ENCODE measurements at places on chromosomes 1 and 21.

DNA sequence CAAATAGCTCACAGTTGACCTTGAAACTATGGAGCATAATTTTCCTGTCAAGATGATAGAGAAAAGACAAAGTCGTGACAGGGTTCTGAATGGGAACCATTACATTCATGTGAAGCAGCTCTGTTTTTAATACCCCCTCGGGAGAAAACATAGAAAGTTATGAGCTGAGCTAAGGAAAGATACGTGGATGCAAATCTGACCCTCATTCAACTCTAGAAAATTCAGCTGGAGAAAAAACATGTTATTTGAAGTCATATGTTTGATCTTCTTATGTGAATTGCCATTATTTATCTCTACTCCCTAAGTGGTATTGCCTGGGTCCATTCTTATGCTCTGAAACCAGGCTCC is 48.0 kb upstream of the LRRC52 start:
- no peak overlapping the region for H3K27ac ChIP-seq
- no peak overlapping the region for H3K4me3 ChIP-seq
- no peaks in the 10 kb centered on the region for H3K36me3 ChIP-seq

DNA sequence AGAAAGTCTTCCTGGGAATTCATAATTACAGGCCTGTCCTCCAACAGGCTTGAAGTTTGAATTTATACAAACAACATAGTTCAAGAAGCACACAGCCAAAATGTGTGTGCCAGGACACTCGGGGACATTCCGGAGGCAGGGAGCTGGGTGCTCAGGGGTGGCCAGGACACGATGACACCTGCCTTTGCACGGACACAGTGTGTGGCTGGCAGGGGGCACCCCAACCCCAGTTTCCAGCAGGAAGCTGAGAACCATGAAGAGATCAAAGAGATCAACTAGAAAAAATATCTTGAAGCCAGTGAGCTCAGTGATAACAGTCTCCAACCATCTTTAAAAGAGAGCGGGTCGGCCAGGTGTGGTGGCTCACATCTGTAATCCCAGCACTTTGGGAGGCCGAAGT is 32.5 kb upstream of the TRAPPC10 start:
- H3K4me1 ChIP-seq = no peaks in the 10 kb centered on the region
- H3K27me3 ChIP-seq = no peaks in the 10 kb centered on the region
- H3K36me3 ChIP-seq = peaks cover 60% of the 10 kb centered on the region
- no peak overlapping the region for H3K4me3 ChIP-seq
- H3K27ac ChIP-seq = no peak overlapping the region

- no peak overlapping the region for H3K4me3 ChIP-seq
- H3K4me1 ChIP-seq = no peaks in the 10 kb centered on the region
- H3K27me3 ChIP-seq = no peaks in the 10 kb centered on the region
- no peak for DNase-seq
- H3K36me3 ChIP-seq = no peaks in the 10 kb centered on the region
These were observed 64.7 kb upstream of the ANGPTL1 start for GRCh38 chr1:178935610-178936009.

DNA sequence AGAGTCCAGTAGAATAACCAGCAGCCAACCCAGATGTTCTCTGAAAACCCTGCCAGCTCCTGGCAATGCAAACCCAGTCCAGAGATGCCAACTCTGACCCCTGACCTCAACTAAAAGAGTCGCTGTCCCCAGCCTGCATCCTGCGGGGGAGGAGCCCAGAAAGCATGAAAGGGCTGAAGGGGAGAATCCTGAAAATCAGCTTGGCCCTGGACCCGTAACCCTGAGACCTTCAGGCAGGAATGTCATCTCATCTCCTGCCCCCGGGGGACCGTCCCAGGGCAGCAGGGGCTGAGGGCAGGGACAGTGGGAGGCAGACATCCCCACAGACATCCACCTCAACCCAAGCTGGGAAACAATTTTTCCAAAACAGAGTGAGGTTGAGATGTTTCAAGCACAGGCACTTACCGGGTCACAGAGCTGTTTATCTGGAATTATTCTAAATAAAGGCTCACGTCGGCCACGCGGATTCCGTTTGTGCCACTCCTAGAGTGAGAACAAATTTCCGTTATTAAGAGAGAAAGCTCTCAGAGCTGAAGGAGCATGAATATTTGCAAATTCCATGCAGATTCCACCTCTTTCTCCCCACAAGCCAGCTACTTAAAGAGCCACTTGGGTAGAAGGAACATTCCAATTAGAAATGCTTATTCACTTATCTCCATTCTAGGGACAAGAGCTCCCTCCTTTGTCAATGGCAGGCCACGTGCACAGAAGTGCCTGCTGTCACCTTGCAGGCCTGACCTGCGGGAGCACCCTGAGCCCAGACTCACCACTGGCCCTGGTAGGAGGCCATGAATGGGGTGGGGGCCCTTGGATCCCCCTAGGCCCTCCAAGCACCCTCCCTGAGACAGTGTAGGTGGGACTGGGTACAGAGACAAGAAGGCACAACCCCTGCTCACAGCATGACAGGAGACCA is 240.1 kb downstream of the NPHP4 start:
- no peak for DNase-seq
- H3K27ac ChIP-seq = no peak overlapping the region
- H3K4me3 ChIP-seq = no peak overlapping the region
- no peaks in the 10 kb centered on the region for H3K36me3 ChIP-seq
- no peaks in the 10 kb centered on the region for H3K4me1 ChIP-seq

GRCh38 chr1:65334081-65334480 is 24.7 kb downstream of the DNAJC6 start:
- DNase-seq = no peak
- H3K4me1 ChIP-seq = no peaks in the 10 kb centered on the region
- H3K4me3 ChIP-seq = no peak overlapping the region
- H3K27me3 ChIP-seq = no peaks in the 10 kb centered on the region
- no peaks in the 10 kb centered on the region for H3K36me3 ChIP-seq

DNA sequence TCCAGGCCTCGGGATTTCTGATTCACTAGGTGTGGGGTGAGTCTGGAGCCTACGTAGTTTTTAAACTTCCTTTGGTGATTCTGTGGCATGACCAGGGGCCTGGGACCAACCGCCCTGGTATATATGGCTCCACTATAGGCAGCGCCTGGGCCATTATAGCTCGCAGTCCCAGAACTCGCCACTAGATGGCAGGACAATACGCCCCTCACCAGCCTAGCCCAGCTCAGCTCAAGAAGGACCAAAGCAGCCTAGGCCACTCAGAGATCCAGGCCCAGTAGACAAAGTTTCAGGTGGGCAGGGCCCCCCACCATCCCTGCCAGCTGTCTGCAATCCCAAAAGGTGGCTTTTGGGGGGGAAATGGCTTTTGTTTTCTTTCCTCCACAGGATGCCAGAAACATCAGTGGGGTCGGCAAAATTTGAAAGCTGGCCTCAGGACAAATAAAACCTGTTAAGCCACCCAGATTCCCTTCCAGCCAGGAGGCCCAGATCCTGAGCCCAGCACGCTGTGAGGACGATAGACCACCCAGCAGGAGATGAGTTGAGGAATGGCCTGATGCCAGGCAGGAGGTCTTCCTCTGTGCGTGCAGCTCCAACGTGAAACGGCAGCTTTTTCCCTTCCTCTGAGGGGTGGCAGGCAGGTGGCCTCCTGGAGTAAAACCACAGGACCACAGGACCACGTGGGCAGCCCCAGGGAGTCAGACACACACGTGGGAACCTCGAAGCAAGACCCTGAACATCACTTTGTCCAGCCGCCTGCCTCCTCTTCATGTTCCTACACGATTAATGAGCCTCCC is 24.8 kb upstream of the TMEM51 start:
- peak; percentile 70 for DNase-seq
- peaks cover 5% of the 10 kb centered on the region for H3K27me3 ChIP-seq
- H3K4me3 ChIP-seq = no peak overlapping the region
- H3K4me1 ChIP-seq = no peaks in the 10 kb centered on the region

DNA sequence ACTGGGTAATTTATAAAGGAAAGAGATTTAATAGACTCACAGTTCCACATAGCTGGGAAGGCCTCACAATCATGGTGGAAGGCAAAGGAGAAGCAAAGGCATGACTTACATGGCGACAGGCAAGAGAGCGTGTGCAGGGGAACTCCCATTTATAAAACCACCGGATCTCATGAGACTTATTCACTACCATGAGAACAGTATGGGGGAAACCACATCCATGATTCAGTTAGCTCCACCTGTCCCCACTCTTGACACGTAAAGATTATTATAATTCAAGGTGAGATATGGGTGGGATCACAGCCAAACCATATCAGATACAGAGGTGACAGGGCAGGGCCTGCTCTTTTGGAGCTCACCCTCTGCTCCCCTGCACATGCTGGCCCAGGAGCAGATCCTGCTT is 31.4 kb upstream of the TMEM61 start:
- no peak overlapping the region for H3K4me3 ChIP-seq
- no peaks in the 10 kb centered on the region for H3K36me3 ChIP-seq
- no peaks in the 10 kb centered on the region for H3K4me1 ChIP-seq
- no peak for DNase-seq
- no peak overlapping the region for H3K27ac ChIP-seq

DNA sequence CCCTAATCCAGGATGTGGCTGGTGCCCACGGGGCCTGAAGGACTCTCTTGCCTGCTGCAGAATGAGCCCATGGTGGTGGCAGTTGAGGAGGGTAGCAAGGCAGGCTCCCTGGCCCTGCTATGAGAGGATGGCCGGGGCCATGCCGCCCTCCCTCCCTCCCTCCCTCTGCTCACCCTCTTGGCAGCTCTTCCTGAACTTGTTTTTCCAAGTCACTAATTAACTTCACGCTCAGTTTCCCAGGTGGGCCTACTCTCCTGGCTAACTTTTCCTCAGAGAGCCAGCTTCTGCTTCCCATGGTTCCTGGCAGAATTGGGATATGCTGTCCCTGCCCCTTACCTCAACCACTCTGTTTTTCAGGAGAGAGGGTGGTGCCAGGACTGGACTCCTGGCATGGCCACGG is 10.2 kb downstream of the KCNC4 start:
- DNase-seq = no peak
- no peaks in the 10 kb centered on the region for H3K27me3 ChIP-seq
- peaks cover 9% of the 10 kb centered on the region for H3K4me1 ChIP-seq

GRCh38 chr1:235852887-235853286 is 13.8 kb downstream of the LYST start:
- H3K36me3 ChIP-seq = no peaks in the 10 kb centered on the region
- no peak for DNase-seq
- H3K4me3 ChIP-seq = no peak overlapping the region
- no peaks in the 10 kb centered on the region for H3K4me1 ChIP-seq
- H3K27ac ChIP-seq = no peak overlapping the region
- H3K27me3 ChIP-seq = peaks cover 20% of the 10 kb centered on the region

DNA sequence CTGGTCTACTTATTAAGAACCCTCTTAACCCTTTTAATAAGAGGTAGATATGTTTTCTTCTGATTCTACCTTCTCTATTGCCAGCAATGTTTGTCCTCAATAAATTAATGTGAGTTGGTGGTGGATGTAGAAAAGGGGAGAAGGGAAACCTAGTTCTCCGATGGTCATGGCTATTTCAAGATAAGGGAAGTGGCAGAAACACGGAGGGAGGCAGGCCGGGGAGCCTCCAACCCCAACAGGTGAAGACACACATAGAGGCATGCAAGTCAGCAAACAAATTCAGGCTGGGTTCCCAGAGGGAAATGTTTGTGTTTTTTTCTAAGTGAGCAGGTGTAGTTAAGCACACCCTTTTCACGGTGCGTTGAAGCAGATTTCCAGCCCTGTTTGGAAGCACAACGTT is 31.0 kb upstream of the CLDN14 start:
- peaks cover 13% of the 10 kb centered on the region for H3K4me1 ChIP-seq
- H3K4me3 ChIP-seq = no peak overlapping the region
- H3K36me3 ChIP-seq = no peaks in the 10 kb centered on the region

- no peak for DNase-seq
- no peak overlapping the region for H3K4me3 ChIP-seq
- no peak overlapping the region for H3K27ac ChIP-seq
These were observed 17.9 kb upstream of the RAP1GAP start for GRCh38 chr1:21687081-21687529.

- no peak for DNase-seq
- no peaks in the 10 kb centered on the region for H3K4me1 ChIP-seq
- H3K4me3 ChIP-seq = no peak overlapping the region
These were observed 91.0 kb upstream of the PPM1J start for GRCh38 chr1:112806090-112806642.

DNA sequence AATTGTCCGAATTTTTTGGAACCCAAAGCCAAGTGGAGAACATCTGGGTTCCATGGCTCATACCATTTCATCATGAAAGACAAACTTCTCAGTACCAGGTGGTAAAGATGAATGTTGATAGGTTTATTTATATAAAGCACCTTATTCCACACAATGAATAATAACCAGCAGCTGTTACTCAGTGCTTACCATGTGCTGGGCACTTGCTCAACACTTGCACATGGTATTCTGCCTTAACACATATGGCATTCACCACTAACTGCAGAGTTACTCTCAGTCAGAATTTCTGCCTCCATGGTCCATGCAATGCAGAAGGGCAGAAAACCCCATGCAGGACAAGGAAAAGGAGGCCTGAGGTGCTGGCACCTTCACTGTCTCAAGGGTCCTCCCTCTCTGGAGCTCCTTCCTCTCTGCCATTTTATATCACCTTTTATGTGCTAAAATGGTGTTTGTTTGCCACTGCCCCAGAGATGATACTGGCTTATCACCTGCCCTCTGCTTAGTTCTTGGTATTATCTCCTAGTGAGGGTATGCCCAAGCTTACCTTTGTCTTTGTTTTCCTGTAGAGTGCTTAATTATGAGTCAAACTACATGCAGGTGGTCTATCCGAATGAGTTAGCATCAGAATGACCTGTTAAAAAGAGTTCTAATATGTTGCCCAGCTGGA is 76.7 kb upstream of the ZNF326 start:
- H3K4me1 ChIP-seq = no peaks in the 10 kb centered on the region
- no peak overlapping the region for H3K27ac ChIP-seq
- H3K36me3 ChIP-seq = peaks cover 8% of the 10 kb centered on the region
- H3K27me3 ChIP-seq = no peaks in the 10 kb centered on the region

- DNase-seq = no peak
- H3K27ac ChIP-seq = no peak overlapping the region
- no peaks in the 10 kb centered on the region for H3K27me3 ChIP-seq
- H3K4me3 ChIP-seq = no peak overlapping the region
- H3K4me1 ChIP-seq = no peaks in the 10 kb centered on the region
These were observed 20.5 kb downstream of the PDPN start for GRCh38 chr1:13604176-13604575.

- H3K4me3 ChIP-seq = no peak overlapping the region
- no peaks in the 10 kb centered on the region for H3K27me3 ChIP-seq
- DNase-seq = no peak
- H3K4me1 ChIP-seq = no peaks in the 10 kb centered on the region
- no peaks in the 10 kb centered on the region for H3K36me3 ChIP-seq
These were observed 13.5 kb upstream of the RNF186 start for GRCh38 chr1:19828546-19828945.

- no peak overlapping the region for H3K4me3 ChIP-seq
- DNase-seq = no peak
- no peak overlapping the region for H3K27ac ChIP-seq
- no peaks in the 10 kb centered on the region for H3K27me3 ChIP-seq
- H3K4me1 ChIP-seq = no peaks in the 10 kb centered on the region
These were observed 66.7 kb downstream of the MAGI3 start for GRCh38 chr1:113456967-113457366.
